SJSA1 (cell line): ENCODE measurements at places on chromosomes 16 and 17.

DNA sequence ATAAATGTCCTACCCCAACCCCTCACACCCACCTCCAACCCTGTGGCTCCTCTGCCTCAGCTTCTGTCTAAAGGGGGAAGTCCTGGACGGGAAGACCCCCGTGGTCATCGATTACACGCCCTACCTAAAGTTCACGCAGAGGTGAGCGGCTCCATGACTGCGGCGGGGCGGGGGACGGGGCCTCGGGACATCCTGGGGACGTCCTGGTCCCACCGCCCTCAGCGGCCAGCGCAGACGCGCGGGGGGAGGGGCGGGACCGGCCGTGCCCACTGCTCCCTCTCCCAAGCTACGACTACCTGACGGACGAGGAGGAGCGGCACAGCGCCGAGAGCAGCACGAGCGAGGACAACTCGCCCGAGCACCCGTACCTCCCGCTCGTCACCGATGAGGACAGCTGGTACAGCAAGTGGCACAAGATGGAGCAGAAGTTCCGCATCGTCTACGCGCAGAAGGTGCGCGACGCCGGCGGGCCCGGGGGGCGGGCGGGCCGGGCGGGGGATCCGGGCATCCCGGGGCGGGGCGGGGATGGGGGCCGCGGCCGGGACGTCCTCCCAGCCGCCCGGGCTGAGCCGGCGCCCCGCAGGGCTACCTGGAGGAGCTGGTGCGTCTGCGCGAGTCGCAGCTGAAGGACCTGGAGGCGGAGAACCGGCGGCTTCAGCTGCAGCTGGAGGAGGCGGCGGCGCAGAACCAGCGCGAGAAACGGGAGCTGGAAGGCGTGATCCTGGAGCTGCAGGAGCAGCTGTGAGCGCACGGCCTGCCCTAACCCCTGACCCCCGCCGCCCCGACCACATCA is 6.7 kb downstream of the RUNDC3A start:
- H3K27me3 ChIP-seq, result peaks cover 54% of the 10 kb centered on the region
- no peak for DNase-seq
- H3K36me3 ChIP-seq, result peaks cover 12% of the 10 kb centered on the region
- no peak overlapping the region for H3K27ac ChIP-seq
- peaks cover 5% of the 10 kb centered on the region; the same call in 1 of the 2 replicates for H3K4me1 ChIP-seq

GRCh38 chr17:17924131-17924856 is 47.9 kb downstream of the TOM1L2 start:
- H3K27me3 ChIP-seq, result no peaks in the 10 kb centered on the region
- H3K36me3 ChIP-seq, result no peaks in the 10 kb centered on the region
- H3K4me3 ChIP-seq, result no peak overlapping the region
- no peak overlapping the region for H3K27ac ChIP-seq
- no peak for DNase-seq

GRCh38 chr17:77002103-77003045 is 134.2 kb downstream of the MGAT5B start:
- H3K36me3 ChIP-seq, result no peaks in the 10 kb centered on the region
- peaks cover 49% of the 10 kb centered on the region for H3K4me1 ChIP-seq
- H3K27ac ChIP-seq, result peak overlapping the region; percentile 57
- no peak overlapping the region for H3K4me3 ChIP-seq
- H3K27me3 ChIP-seq, result no peaks in the 10 kb centered on the region

DNA sequence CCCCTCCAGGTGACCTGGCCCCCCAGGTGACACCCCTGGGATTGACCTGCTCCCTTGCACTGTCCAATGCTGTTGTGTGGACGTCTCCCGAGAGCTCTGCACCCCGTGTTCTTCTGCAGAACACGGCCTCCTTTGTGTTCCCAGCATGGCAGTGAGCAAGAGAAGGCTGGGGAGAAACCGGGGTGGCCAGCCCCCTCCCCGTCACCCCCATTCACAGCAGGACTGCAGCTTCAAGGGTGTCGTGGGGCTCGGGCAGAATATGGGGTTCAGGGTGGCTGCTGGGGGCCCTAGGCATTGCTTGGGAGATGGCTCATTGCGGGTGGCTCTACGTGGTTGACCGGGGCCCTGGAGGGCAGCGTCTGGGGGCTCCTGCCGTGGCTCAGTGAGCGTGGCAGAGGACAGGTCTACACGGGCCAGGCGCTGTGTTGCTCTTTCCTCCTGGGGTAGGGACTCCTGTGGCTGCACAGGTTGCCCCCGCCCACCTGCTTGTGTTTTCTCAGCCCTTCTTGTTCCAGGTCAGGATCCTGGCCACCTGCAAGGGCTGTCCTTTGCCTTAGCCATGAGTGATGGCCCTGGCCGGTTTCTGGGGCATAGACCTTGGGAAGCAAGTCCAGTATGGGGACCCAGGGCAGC is 12.5 kb downstream of the GSE1 start:
- no peak overlapping the region for H3K4me3 ChIP-seq
- H3K4me1 ChIP-seq, result no peaks in the 10 kb centered on the region
- H3K36me3 ChIP-seq, result peaks cover 7% of the 10 kb centered on the region; the same call in 1 of the 2 replicates
- no peak for DNase-seq
- H3K27me3 ChIP-seq, result no peaks in the 10 kb centered on the region
- H3K27ac ChIP-seq, result no peak overlapping the region

DNA sequence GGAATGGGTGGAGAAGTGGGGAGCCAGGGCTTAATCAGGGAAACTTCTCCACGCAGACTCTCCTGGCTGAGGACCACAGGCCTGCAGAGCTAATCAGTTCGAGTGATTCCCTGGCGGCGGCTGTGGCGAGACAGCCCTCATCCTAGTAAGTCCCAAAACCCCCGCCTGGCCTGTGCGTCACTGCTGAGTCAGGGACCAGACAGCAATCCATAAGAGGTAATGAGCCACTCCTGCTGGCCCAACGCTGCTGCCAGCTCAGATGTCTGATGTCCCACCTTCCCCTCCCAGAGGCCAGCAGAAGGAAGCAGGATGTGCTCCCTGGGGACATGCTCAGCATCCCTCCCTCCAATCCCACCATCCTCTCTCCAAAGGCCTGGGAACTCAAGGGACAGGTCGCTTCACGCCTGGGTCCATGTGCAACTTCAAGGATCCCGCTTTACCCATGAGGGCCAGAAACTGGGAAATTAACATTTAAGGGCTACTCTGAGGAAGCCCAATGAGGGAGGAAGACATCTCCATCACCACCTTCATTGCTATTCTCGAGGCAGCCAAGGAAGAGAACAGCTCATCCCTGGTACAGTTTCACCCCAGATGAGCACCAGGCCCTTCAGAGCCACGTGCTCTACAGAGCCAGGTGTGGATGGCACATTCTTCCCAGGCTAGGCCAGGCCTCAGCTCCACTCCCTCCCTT is 7.9 kb downstream of the ACLY start:
- H3K4me3 ChIP-seq, result no peak overlapping the region
- peak; percentile 82 for DNase-seq
- H3K27me3 ChIP-seq, result no peaks in the 10 kb centered on the region
- peaks cover 36% of the 10 kb centered on the region for H3K4me1 ChIP-seq
- peak overlapping the region; percentile 51 for H3K27ac ChIP-seq

- H3K27me3 ChIP-seq, result no peaks in the 10 kb centered on the region
- no peak overlapping the region for H3K27ac ChIP-seq
- no peak for DNase-seq
- H3K4me1 ChIP-seq, result no peaks in the 10 kb centered on the region
- no peak overlapping the region for H3K4me3 ChIP-seq
These were observed 17.9 kb downstream of the GINS2 start for GRCh38 chr16:85670840-85671239.

- H3K36me3 ChIP-seq, result no peaks in the 10 kb centered on the region
- no peaks in the 10 kb centered on the region for H3K4me1 ChIP-seq
- no peak overlapping the region for H3K27ac ChIP-seq
- H3K4me3 ChIP-seq, result no peak overlapping the region
- no peaks in the 10 kb centered on the region for H3K27me3 ChIP-seq
- DNase-seq, result no peak
These were observed 120.6 kb upstream of the KCNJ16 start for GRCh38 chr17:69954241-69954925.

GRCh38 chr17:76599694-76600460 is 14.2 kb upstream of the ST6GALNAC2 start:
- no peak overlapping the region for H3K27ac ChIP-seq
- no peak for DNase-seq
- no peak overlapping the region for H3K4me3 ChIP-seq
- no peaks in the 10 kb centered on the region for H3K36me3 ChIP-seq
- H3K27me3 ChIP-seq, result no peaks in the 10 kb centered on the region

DNA sequence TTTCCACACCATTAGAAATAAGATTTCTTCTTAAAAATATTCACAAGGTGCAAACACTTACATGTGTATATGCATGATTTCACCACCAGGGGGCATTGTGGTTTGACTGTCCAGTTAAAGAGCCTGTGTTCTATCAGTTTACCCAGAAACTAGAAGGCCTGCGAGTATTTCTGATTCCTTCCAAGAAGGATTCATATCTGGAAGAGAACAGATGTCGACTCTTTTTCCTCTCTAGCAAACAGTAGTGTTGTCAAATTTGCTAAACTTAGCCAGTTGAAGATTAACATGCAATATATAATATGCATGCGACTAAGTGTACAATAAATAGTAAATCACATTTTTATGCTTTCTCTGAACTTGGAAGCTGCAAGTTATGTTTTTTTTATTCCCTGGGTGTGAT is 404.1 kb downstream of the WWOX start:
- H3K36me3 ChIP-seq, result no peaks in the 10 kb centered on the region
- H3K4me3 ChIP-seq, result no peak overlapping the region
- no peaks in the 10 kb centered on the region for H3K4me1 ChIP-seq
